ENCODE measurements at places on chromosomes 1 and 21. TPM values are rescaled to one million over a fixed set of nuclear protein-coding genes. Genes with fewer than 3 reads are reported as not detected.

The GPX7 gene
- 24.7 TPM for total RNA-seq

The F13B gene
- not detected for total RNA-seq

The C1QC gene
- total RNA-seq = 6.6 TPM

The RBP7 gene
- total RNA-seq = not detected

The OR2AK2 gene
- 6.6 TPM for total RNA-seq

The PRAMEF4 gene
- total RNA-seq = not detected

The CFAP45 gene
- 0.63 TPM for total RNA-seq

The MSTO1 gene
- 61.7 TPM for total RNA-seq

The AGMAT gene
- 0.31 TPM for total RNA-seq
